Lower lobe of right lung (tissue), 2 donors: ENCODE measurements at places on chromosomes 7 and 10. TPM values are rescaled to one million over a fixed set of nuclear protein-coding genes. Genes with fewer than 3 reads are reported as not detected.

DNA sequence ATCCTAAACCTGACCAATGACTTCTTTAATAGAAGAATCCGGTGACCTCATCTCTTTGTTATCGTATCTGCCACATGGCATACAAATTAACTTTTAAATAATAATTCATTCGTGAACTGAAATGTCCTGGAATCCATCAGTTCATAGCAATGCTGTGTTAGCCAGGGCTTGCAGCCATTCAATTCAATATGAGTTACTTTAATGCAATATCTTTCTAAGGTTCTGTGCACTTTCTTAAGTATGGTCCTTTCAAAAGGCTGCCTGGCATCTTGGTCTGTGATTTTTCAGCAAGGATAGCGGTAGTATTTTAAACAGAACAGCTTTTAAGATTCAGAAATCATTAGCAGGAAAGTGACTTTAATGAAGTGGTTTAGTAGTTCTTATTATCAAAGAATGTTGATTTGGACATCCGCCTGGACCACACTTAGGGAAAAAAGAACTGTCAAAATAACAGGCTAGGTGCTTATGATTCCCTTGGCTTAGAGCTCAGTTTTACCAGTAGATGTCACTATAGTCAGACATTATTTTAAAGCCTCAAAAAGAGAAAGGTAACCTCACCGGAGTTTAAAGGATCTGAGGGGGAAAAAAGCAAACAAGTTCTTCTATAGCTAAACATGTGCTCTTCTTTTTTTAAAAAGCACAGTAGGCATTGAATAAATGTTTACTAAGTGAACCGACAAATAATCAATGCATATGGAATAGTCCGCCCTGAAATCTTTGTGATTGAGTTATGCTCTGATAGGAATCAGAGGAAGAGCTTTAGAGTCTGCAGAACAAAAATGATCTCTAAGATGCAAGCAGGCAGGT, 22.7 kb downstream of the SLC35G1 start:
- H3K27ac ChIP-seq: no peak overlapping the region
- no peak for DNase-seq

GRCh38 chr10:7707102-7707501, 4.0 kb downstream of the ITIH2 start:
- DNase-seq: no peak
- peaks cover 8% of the 10 kb centered on the region for H3K27me3 ChIP-seq
- no peaks in the 10 kb centered on the region for H3K36me3 ChIP-seq
- no peak overlapping the region for H3K4me3 ChIP-seq
- H3K4me1 ChIP-seq: no peaks in the 10 kb centered on the region

- peaks cover 88% of the 10 kb centered on the region for H3K36me3 ChIP-seq
- peaks cover 10% of the 10 kb centered on the region for H3K4me1 ChIP-seq
- no peak for DNase-seq
- H3K4me3 ChIP-seq: no peak overlapping the region
- H3K27me3 ChIP-seq: no peaks in the 10 kb centered on the region
- no peak overlapping the region for H3K27ac ChIP-seq
These were observed 16.8 kb downstream of the CALU start for GRCh38 chr7:128755819-128756476.

DNA sequence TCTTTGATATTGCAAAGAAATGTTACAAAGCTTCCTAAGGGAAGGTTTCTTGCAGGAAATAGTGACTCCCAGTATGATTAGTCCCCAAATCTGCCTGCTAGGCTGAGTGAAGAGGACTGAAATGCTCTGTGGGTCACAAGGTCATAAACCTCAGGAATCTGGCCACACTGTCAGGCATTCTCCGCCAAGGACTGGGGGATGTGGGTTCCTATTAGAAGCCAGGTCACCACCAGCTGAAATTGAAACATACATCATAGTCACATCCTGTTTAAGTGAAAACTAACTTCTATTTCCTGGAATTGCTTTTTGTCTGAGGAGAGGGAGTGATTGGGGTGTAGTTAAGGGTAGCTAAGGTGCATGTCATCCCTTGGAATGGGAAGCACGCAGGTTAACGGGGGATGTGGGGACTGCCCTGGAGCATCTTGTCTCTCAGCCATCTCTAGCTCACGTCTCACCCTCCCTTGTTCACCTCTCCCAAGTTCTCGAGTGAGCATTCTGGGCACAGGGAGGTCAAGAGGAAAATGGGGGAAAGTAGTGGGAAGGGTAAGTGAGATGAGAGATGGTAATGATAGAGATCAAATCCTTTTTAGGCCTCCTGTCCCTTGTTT, 12.0 kb upstream of the GSAP start:
- peaks cover 42% of the 10 kb centered on the region for H3K4me1 ChIP-seq
- H3K27ac ChIP-seq: peak overlapping the region; percentile 80
- no peak overlapping the region for H3K4me3 ChIP-seq

- H3K27ac ChIP-seq: no peak overlapping the region
- H3K4me1 ChIP-seq: no peaks in the 10 kb centered on the region
- no peak overlapping the region for H3K4me3 ChIP-seq
- H3K36me3 ChIP-seq: no peaks in the 10 kb centered on the region
- no peaks in the 10 kb centered on the region for H3K27me3 ChIP-seq
- DNase-seq: no peak
These were observed 39.5 kb upstream of the WNT2 start for GRCh38 chr7:117362294-117362888.

DNA sequence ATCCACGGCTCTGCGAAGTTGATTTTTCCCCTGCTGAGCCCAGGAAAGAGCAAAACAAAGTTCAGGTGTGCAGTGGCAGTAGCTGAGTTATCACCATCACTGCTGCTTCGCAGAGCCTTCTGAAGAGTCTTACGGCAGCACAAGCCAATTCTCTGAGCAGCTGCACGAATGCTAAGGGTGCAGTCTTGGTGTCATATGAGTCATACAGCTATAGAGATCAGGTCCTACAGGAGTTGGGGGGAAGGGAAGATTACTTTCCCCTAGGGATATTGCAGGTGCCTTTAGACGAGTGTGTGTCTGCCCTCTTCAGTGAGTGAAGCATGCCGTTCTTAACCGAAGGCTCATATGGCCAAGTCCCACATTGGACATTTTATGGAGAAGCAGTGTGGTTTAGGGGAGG, 227.8 kb downstream of the CELF2 start:
- H3K4me1 ChIP-seq: peaks cover 30% of the 10 kb centered on the region
- H3K27ac ChIP-seq: no peak overlapping the region
- no peak for DNase-seq
- H3K4me3 ChIP-seq: no peak overlapping the region
- H3K27me3 ChIP-seq: no peaks in the 10 kb centered on the region
- peaks cover 39% of the 10 kb centered on the region for H3K36me3 ChIP-seq

TAS2R4 gene
- 2.0 TPM for total RNA-seq

DRGX gene
- total RNA-seq: not detected

- H3K36me3 ChIP-seq: no peaks in the 10 kb centered on the region
- H3K4me3 ChIP-seq: no peak overlapping the region
- no peaks in the 10 kb centered on the region for H3K27me3 ChIP-seq
- no peak for DNase-seq
These were observed 42.3 kb upstream of the CDHR3 start for GRCh38 chr7:105920766-105921165.

DDX21 gene
- total RNA-seq: 43.4 TPM

DNA sequence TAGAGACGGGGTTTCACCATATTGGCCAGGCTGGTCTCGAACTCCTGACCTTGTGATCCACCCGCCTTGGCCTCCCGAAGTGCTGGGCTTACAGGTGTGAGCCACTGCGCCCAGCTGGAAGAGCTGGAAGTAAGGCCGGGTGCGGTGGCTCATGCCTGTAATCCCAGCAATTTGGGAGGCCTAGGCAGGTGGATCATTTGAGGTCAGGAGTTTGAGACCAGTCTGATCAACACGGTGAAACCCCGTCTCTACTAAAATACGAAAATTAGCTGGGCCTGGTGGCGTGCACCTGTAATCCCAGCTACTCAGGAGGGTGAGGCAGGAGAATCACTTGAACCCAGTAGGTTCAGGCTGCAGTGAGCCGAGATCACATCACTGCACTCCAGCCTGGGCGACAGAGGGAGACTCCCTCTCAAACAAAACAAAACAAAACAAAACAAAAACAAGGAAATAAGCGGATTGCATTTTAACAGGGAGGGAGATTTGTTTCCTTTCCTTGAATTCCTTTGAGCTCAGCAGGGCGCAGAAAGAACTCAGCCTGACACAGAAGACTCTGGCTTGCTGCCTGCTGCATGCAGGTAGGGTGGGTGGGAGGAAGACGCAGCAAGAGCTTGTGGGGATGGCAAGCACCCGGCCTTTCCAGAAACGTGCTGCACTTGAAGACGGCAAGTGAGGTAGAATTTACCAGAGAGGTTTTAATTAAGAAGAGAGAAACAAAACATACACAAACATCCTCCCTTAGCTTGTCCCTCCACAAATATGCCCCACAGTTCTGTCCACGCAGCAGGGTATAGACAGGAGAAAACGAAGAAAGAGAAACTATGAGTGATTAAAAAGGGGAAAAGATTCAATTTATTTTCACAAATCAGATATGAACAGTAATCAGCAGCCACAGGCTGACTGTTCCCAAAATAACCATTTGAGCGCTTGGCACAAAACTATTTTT, 148.0 kb downstream of the RNF216 start:
- no peak for DNase-seq
- H3K36me3 ChIP-seq: peaks cover 24% of the 10 kb centered on the region
- peak overlapping the region; percentile 63 for H3K27ac ChIP-seq
- no peaks in the 10 kb centered on the region for H3K27me3 ChIP-seq
- H3K4me3 ChIP-seq: peak overlapping the region; percentile 10
- H3K4me1 ChIP-seq: peaks cover 65% of the 10 kb centered on the region

- no peaks in the 10 kb centered on the region for H3K4me1 ChIP-seq
- DNase-seq: no peak
- H3K4me3 ChIP-seq: no peak overlapping the region
- no peak overlapping the region for H3K27ac ChIP-seq
- H3K27me3 ChIP-seq: no peaks in the 10 kb centered on the region
These were observed 77.9 kb upstream of the MXI1 start for GRCh38 chr10:110129490-110129889.

PHKG1 gene
- total RNA-seq: 1.1 TPM

- peaks cover 15% of the 10 kb centered on the region for H3K36me3 ChIP-seq
- H3K4me1 ChIP-seq: no peaks in the 10 kb centered on the region
- H3K27ac ChIP-seq: no peak overlapping the region
- H3K4me3 ChIP-seq: no peak overlapping the region
These were observed 109.1 kb downstream of the CHCHD3 start for GRCh38 chr7:132972745-132973144.

MRPS33 gene
- total RNA-seq: 34.6 TPM

A1CF gene
- total RNA-seq: not detected

DNA sequence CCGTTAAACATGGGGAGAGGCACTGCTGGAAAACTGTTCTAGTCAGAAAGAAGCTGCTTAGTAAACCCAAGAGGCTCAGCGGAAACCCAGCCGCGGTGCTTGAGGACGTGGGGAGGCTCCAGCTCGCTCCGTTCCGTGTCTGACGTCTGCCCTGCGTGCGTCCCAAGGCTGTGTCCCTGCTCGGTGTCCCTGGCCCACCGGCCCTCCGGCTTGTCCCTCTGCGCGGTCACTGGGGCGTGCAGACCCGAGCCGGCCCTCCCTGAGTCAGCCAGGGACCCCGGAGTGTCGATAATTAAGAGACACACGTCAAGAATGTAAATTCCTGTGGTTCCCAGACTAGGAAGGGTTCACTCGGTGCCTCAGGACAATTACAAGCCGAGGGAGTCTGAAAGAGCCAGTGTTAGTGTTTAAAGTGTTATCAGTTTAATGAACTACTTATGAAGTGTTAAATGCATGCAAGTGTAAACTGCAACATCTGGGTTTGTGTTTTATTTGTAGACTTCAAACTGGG, 98.9 kb downstream of the WDR11 start:
- H3K27ac ChIP-seq: no peak overlapping the region
- peaks cover 13% of the 10 kb centered on the region for H3K4me1 ChIP-seq
- DNase-seq: no peak
- no peak overlapping the region for H3K4me3 ChIP-seq

- no peak overlapping the region for H3K27ac ChIP-seq
- H3K4me1 ChIP-seq: peaks cover 54% of the 10 kb centered on the region
- peaks cover 5% of the 10 kb centered on the region for H3K36me3 ChIP-seq
These were observed 7.1 kb downstream of the MTPN start for GRCh38 chr7:135970045-135970444.

AKR1C4 gene
- not detected for total RNA-seq

GRCh38 chr7:148545932-148546331, 44.6 kb upstream of the C7orf33 start:
- no peak overlapping the region for H3K4me3 ChIP-seq
- no peak overlapping the region for H3K27ac ChIP-seq
- DNase-seq: no peak
- H3K4me1 ChIP-seq: no peaks in the 10 kb centered on the region

DNA sequence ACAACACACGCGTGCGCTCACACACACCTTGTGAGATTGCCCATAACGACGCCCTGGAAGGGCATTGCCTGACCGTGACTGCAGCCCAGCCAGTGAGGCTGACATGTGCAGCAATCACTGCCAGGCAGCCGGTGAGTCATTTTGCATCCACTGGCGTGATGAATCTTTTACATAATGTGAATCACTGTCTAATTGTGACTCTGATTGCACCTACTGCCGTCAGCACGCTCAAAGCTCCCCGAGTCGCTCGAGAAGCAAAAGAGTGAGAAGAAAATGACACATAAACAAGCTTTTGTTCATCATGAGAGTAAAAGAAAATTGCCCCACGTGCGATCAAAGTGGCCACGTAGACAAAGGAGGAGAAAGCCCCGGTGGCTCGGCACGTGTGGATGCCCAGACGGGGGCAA, 117.4 kb upstream of the PFKP start:
- peaks cover 5% of the 10 kb centered on the region for H3K27me3 ChIP-seq
- H3K4me1 ChIP-seq: no peaks in the 10 kb centered on the region
- H3K36me3 ChIP-seq: no peaks in the 10 kb centered on the region
- H3K27ac ChIP-seq: no peak overlapping the region

GRCh38 chr10:126904818-126905701, at the start of gene DOCK1:
Gene DOCK1 (plus strand): TSS chr10:126905428. CDS start chr10:126905518, 90 bp downstream.
- peak within 1 kb of the TSS; percentile 77 for H3K4me3 ChIP-seq
- no peaks in the 10 kb centered on the region for H3K36me3 ChIP-seq
- H3K27me3 ChIP-seq: no peaks in the 10 kb centered on the region
- peak within 1 kb of the TSS; percentile 78 for H3K27ac ChIP-seq
- H3K4me1 ChIP-seq: peaks cover 21% of the 10 kb centered on the region
- DNase-seq: peak; percentile 80

- H3K27ac ChIP-seq: no peak overlapping the region
- no peak overlapping the region for H3K4me3 ChIP-seq
- H3K36me3 ChIP-seq: peaks cover 6% of the 10 kb centered on the region
- no peaks in the 10 kb centered on the region for H3K4me1 ChIP-seq
These were observed 78.6 kb downstream of the LCOR start for GRCh38 chr10:96910488-96911395.

PRF1 gene
- total RNA-seq: 29.5 TPM

DNA sequence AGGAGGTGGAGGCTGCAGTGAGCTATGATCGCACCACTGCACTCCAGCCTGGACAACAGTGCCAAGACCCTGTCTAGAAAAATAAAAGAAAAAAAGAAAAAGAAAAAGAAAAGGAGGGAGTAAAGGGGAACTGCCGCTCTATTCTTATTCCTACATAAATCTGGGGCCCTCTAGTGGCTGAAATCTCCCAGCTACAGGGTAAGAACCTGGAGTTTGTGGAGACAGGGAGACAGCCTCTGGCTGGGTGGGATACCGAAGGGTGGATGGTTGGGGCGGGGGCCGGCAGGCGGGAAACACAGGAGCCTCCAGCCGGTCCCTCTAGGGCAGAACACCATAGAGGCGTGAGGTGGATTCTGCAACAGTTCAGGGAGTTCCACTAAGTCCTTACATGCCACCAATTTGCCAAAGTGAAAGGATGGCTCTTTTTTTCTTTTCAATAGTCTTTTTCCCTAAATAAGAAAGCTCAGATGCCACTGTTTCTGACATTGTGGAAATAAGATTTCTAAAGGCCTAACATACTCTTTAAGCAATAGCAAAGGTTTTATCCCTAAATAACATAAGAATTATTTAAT, 117.3 kb downstream of the SVIL start:
- no peak for DNase-seq
- H3K27ac ChIP-seq: no peak overlapping the region
- H3K4me1 ChIP-seq: no peaks in the 10 kb centered on the region
- peaks cover 53% of the 10 kb centered on the region for H3K36me3 ChIP-seq

GRCh38 chr10:60549686-60550085, 160.0 kb upstream of the ANK3 start:
- no peak for DNase-seq
- no peaks in the 10 kb centered on the region for H3K36me3 ChIP-seq
- no peak overlapping the region for H3K4me3 ChIP-seq
- H3K4me1 ChIP-seq: no peaks in the 10 kb centered on the region
